ENCODE measurements at places on chromosomes 12 and 14.

GRCh38 chr14:69328765-69329164 lies 68.8 kb downstream of the GALNT16 start:
- DNase-seq: no peak

DNA sequence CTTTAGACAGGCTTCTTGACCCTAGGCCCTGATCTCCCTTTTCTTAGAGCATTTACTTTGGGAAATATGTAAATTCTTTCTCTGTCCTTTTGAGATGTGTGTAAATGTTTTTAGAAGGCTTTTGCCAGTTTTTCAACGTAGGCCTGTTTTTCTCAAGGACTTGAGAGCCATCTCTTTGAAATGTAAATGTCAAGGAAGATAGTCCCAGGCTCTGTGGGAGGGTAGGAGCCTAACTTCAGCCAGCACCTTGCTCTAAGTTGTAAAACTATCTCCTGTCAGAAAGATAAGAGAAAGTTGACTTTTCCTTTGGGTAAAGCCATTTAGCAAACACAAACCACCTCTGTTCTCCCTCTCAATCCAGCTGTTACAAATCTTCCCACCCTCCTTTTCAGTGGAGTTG lies 219.8 kb downstream of the RPS29 start:
- DNase-seq: no peak

DNA sequence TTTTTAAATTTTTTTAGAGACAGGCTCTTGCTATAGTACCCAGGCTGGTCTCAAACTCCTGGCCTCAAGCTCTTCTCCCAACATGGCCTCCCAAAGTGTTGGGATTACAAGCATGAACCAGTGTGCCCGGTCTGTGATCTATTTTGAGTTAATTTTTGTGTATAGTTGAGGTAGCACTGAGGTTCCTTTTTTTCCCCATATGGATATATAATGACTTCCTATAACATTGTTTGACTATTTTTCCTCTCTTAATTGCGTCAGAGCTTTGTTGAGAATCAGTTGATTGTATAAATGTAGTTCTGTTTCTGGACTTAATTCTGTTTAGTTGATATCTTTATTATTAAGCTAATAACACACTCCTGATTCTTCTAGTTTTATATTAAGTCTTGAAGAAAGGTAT lies 8.6 kb upstream of the M6PR start:
- no peak for DNase-seq

DNA sequence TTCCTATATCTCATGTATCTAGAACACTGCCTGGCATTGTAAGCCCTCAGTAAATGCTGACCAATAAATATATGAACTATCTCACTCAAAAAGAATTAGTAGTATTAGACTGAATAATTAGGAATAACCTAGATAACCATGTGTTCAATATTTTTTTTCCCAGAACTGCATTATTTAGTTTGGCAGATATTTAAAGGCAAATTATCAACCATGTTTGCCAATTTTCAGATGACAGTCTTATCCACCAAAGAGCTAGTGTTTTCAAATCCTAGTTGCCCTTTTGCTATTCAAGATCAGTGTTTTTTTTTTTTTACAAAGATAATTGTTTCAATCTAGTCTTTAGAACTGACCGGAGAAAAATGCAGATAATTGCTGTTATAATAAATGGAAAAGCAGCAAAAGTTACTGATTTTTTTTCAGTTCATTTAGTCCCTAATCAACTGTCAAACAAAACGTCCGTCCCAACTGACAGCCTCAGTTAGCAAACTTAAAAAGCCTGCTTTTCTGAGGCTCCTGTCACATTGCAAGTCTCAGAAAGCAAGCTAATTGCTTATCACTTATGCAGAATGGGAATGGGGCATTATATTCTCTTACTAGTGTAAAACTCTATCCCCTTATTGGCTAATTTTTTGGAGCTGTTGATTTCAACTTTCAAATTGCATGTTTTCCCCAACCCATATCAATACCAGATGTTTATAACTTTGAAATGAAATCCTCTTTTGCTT lies 203.2 kb downstream of the PAWR start:
- no peak for DNase-seq

DNA sequence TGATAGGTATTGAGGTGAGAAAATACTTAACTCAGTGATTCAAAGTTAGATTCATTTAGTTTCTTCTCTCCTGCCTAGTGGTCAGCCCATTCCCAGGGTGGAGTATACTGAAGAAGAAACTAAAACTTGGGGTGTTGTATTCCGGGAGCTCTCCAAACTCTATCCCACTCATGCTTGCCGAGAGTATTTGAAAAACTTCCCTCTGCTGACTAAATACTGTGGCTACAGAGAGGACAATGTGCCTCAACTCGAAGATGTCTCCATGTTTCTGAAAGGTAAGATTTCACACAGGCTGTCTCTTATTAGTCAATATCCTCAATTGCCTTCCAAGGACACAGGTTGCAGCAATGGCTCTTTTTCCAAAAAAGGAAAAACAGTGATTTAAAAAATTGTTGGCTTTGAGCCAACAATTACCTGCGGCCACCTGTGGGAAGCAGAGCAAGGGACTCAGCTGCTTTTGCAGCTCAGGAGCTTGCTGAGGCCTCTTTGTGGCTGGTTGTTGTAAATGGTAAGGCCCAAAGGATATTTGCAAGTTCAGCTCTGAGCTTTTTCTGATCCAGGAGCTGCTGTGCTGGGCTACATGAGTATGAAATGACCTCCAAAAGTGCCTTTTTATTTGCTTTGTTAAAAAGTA lies 33.9 kb downstream of the TPH2 start:
- no peak for DNase-seq

DNA sequence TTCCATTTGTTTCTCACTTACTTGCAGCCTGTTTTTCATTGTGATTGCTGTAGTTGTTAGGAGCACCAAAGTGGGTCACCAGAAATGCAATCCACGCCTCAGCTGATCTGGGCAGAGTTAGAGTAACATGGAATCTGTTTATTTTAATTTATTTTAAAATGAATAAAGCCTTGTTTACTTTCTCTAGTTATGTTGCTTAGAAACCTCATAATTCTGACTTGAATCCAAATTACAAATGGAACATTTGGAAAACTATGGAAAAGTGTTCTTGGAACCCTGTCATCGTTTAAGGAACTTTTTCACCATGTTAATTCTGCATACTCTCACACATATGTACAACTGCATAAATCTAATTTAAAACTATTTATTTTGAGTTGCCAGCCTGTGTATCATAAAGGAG lies 92.2 kb upstream of the DAAM1 start:
- no peak for DNase-seq

- DNase-seq: no peak
These were observed 210.6 kb upstream of the PLXNC1 start for GRCh38 chr12:93937812-93938211.
